GM12864 (cell line): ENCODE measurements at places on chromosomes 6 and 20.

- peak; percentile 93 for DNase-seq
These were observed 662 bp upstream of the RALY start for GRCh38 chr20:33992923-33993575.

DNA sequence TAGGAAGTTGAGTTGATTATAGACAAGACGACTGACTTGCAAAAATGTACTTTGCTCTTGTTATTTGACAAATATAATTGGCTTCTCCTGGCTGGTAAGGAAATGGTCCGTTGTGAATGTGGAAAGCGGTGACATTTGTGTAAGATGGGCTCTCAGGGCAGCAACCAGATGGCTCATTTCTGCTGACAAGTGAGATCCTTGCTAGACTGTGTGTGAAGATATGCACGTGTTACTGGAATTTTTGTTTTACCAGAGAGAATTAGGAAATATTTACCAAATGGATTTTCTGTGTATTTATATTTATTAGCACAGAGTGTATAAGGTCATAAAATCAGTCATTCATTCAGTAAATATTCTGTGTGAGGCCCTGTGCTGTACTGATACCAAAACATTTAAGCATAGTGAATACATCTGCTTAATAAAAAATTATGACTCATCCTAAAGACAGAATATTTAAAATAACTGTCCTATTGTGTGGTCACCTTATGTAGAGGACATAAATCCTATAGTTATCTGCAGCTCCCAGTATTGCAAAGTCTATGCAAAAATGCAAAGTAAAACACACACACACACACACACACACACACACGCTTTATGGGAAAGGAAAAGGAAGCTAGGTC, 109.9 kb upstream of the ASF1A start:
- DNase-seq = no peak

- no peak for DNase-seq
These were observed 717.8 kb downstream of the EPM2A start for GRCh38 chr6:145017516-145017915.

DNA sequence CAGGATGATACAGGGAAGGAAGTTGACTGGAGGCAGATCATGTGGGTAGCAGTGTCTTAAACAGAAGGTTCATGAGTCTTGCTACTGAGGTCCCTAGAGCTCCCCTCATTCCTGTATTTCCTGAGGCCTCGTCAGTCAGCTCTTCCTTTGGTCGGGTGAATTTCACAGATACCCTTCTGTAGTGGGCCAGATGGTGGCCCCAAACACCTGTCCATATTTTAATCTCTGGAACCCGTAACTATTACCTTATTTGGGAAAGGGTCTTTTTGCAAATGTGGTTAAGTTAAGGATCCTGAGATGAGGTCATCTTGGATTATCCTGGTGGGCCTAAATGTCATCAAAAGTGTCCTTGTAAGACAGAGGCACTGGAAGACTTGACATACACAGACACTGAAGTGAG, 9.6 kb downstream of the KCNS1 start:
- DNase-seq = no peak

- no peak for DNase-seq
These were observed 18.0 kb downstream of the BAG2 start for GRCh38 chr6:57190140-57190539.

DNA sequence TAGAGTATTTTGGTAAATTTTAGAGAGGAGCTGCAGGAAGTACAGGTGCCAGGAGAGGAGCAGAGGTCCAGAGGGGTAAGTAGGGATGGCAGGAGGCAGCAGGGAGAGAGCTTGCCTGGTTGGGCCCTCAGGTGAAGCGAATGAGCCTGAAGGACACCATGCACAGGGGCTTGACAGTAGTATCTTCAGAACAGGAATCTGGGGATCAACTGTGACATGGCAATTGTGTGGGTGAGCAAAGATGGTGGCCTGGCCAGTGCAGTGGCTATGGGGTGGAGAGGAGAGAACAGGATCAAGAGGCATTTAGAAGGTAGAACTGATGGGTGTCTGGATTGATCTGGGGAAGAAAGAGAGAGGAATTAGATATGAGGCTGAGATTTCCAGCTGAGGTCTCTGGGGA, 68.7 kb upstream of the RNF24 start:
- DNase-seq = no peak
